ENCODE measurements at places on chromosomes 12 and 14.
A peak's percentile ranks its signal among the peaks of the same experiment; 100 is the strongest.

GRCh38 chr14:68791078-68791901, 1.6 kb downstream of the ZFP36L1 start:
- DNase-seq = no peak

DNA sequence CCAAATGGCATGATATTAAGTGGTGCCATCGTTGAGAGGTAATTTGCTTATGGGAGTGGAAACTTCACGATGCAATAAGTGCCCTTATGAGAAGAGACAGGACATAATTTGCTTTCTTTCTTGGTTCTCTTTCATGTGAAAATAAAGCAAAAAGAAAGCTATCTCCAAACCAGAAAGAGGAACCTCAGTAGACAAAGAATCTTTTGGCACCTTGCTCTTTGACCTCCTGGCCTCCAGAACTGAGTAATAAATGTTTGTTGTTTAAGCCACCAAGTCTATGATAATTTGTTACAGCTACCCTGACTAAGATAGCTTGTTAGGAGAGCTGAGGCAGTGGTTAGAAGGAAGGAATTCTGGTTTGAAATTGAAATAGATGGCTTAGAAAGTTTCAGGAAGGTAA, 39.6 kb downstream of the CCER1 start:
- DNase-seq = no peak

DNA sequence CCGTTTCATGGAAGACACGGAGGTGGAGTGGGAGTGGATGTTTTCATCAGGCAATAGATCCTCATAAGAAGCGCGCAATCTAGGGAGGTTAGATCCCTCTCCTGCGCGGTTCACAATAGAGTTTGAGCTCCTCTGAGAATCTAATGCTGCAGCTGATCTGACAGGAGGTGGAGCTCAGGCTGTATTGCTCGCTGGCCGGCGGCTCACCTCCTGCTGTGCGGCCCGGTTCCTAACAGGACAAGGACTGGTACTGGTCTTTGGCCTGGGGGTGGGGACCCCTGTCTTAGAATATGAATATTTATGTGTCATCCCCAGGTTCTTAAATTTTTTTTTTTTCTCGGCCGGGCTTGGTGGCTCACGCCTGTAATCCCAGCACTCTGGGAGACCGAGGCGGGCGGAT, 36.7 kb downstream of the PRICKLE1 start:
- no peak for DNase-seq

DNA sequence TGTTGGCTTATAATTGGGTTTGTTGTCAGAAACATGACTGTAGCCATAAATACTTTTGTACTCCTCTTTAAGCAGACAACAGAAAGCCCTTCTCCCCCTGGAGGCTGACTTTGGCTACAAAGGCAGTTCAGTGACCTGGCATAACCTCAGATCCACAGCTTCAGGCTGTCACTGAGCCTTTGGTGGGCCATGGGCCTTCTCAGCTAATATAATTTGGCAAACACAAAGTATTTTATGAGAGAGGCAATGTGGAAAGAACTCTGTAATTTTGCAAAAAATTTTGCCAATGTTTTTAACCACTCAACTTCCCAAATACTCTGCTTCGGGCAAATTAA, 15.5 kb upstream of the MGP start:
- DNase-seq = no peak

- no peak for DNase-seq
These were observed 74.8 kb downstream of the PRKAB1 start for GRCh38 chr12:119742700-119743099.

GRCh38 chr14:105910426-105910825, 384.0 kb downstream of the TMEM121 start:
- no peak for DNase-seq

DNA sequence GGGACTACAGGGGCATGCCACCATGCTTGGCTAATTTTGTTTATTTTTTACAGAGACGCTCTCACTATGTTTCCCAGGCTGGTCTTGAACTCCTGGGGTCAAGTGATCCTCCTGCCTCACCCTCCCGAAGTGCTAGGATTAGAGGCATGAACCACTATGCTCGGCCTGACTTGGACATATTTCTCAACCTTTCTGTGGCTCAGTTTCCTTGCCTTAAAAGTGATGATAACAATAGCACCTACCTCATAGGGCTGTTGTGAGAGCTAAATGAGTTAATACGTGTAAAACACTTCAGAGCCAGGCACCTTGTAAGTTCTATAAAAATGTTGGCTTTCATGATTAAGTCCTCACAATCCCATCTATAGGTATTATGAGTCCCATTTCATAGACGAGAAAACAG, 89.2 kb upstream of the METAP2 start:
- DNase-seq = no peak

DNA sequence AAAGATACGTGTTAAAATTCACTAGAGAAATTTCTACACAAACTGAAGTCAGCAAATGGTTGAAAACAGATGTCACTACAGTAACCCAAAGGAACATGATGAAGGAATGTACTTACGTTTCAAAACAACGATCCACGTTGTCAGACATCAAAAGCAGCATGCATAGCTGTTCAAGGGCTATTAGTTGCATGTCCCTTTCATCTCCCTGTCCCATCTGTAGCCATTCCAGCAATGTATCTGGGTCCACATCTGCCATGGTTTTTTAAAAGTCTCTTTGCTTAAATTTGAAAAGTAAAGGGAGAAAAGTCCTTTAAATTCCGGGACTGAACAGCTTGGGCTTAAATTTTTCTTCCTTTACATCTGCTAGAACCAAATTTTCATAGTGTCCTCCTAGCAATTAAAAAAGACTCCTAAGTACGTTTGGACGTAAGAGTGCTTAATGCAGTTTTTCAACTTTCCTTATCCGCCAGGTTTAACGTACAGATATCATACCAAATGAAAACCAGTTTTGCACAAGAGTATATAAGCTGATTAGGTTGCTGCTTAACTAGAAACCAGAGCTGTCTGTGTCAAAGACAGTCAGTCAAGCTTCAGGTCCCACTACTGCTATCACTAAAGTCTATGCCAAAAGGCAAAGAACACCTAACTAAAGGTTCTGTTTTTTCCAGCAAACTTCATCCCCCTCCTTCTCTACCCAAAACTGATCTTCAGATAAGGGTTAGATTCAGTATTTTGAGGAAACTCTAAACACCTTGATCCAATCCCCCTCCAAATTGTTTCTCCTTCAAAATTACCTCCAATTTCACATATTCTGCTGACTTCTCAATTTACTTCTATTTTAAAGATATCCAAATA, 1.7 kb downstream of the HECTD1 start:
- peak; percentile 39 for DNase-seq

DNA sequence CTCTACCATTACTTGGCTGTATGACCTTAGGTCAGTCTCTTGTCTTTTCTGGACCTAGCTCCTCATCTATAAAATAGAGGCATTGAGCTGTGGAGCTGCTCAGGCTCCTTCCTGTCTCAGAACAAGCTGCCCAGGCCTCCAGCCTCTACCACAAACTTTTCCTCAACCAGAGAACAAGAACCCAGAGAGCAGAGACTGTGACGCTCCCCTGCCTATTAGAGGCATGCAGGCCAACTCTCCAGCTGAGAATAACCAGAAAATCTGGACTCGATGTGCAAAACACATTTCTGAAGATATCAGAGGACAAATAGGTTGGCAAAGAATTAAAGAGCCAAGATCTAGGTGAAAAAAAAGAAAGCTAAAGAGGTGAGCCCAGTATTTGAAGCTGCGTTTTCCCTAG, 17.8 kb upstream of the PNMA1 start:
- DNase-seq = no peak

DNA sequence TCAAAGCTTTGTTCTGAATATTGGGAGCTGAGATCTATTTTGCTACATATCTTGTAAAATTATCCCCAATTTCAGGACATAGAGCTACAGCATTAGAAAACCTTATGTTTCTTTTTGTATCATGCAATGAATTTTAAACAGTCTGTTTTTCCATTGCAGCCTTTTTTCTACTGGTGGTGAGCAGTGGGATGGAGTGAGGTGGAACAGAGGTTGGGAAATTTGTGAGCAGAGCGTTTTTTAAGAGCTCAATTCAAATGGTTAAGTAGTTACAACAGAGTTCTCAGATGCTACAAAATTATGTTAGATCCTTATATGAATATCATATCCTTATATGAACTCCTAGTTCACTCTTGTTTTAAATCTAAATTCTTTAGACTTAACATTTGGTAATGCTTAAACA, 139.0 kb upstream of the PLEKHG7 start:
- DNase-seq = no peak

GRCh38 chr14:93537951-93538350, 107.2 kb downstream of the UNC79 start:
- no peak for DNase-seq

DNA sequence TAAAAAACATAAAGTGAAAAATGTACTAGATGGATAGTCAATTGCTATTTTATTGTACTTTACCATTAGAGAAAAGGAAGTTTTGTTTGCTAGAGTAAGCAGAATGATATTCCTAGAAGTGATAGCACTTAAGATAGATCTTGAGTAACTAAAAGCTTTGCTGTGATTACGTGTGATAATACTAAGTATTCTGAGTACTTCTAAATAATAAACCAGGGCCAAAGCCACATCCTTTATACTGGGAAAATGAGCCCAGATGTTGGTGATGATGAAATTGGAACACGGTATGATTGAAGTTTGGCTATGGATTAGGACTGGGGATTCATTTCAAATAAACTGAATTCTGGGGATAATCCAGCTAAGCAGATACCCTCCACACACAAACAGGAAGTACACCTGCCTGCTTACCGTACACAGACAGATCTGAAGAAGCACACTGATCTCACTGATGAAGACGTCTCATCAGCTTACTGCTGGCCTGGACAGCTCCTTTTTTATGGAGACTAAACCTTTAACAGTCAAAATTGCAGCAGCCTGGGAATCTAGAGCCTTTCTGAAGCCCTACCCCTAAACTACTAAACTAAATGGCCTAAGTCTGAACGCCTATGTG, 199.8 kb downstream of the LRFN5 start:
- DNase-seq = no peak

DNA sequence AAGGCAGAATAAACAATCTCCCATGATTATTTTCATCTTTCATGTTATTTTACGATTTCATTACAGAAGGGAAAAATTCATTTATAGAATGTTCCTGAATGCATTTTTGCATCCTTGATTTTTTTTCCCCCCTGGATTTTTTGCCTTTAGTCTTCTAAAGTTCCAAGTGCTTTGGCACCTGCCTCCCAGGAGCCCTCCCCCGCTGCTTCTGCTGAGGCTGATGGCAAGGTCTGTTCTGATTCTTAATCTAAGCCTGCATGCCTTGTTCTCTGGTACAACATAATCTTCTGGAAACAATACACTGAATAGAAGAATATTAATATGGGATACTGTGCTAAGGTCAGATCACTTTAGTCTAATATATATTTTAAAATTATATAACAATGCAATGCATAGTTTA, 18.0 kb downstream of the YARS2 start:
- no peak for DNase-seq

GRCh38 chr14:85241022-85241855, 288.7 kb upstream of the FLRT2 start:
- no peak for DNase-seq

- no peak for DNase-seq
These were observed 23.9 kb downstream of the IFNG-AS1 start for GRCh38 chr12:68013181-68013580.

GRCh38 chr14:99575043-99576023, 28.7 kb downstream of the CCDC85C start:
- no peak for DNase-seq
